G401 (cell line): ENCODE measurements at places on chromosomes 11 and 22. TPM values are rescaled to one million over a fixed set of nuclear protein-coding genes. Genes with fewer than 3 reads are reported as not detected.

TNNT3 gene
- total RNA-seq, result not detected in 2 replicates

PLAAT5 gene
- not detected in 2 replicates for total RNA-seq

CCDC89 gene
- total RNA-seq, result 8.6 and 10.7 TPM in 2 replicates

RBFOX2 gene
- 40.8 and 62.2 TPM in 2 replicates for total RNA-seq

PKP3 gene
- 1.1 and 7.9 TPM in 2 replicates for total RNA-seq

OR52N4 gene
- not detected in 2 replicates for total RNA-seq

TMPRSS5 gene
- total RNA-seq, result not detected in 2 replicates
